ENCODE measurements at places on chromosomes 2 and 18. TPM values are rescaled to one million over a fixed set of nuclear protein-coding genes. Genes with fewer than 3 reads are reported as not detected.

DNA sequence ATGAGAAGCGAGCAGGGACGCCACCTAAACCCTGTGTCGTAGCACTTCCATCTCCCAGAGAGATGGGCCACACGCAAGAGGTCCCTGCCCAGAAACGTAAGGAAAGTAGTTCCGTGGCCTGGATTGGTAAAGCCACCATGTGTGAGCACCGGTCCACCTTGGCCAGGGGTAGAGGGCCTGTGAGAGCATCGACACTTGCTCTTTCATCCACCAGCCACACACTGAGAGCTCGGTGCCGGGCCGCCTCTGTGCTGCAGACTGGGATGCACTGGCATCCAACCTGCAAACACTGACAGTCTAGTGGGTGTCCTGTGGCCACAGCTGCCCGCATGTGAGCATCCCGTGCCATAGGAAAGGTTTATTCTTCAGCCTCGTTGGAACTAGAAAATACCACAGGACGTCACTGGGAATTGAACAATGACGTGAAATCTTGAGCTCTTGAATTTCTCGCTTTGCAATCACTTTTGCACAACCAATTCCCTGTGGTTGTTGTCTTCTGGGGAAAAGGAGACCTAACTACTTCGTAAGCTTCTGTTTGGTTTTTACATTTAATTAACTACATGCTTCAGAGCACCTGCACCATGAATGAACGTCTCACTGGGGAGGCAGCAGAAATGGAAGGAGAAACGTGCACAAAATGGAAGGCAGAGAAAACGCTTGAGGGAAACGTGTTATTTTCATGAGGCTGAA lies 212.0 kb upstream of the RAB6C start:
- no peak for ATAC-seq

- no peak for ATAC-seq
Measured at GRCh38 chr2:38265461-38265860, 111.6 kb downstream of the ATL2 start.

DNA sequence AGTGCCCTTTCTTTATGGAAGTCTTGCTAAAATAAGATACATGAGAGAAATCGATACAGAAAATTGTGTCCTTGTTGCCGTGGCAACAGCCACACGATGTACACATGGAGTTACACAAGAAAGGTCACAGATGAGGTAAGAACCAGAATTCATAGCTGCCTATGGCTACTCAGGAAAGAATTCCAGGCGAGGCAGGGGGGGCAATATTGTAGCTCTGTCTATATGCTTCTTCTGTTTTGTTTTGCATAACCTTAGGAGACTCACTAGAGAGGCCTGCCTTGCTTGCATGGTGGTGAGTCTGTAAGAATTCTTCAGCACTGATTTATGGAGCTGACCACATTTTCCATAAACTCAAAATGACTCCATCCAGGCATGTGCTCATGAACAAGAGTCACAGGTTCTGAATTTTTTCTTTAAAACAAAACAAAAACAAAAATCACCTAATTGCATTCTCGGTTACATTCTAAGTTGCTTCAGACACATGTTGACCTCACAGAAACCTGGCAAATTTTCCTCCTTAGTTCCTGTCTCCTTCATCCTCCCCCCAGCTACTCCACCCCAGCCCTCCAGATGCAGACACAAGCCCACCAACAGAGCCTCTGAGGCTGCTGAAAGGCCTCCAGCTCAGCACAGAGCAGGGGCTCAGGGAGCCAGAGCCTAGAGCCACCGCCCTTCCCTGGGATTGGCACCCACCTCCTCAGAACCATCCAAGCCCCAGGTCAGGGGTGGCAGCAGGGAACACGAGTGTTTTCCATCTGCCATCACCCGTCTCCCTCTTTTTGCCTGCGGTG lies 183.5 kb downstream of the ANTXR1 start:
- ATAC-seq: peak; percentile 49

DNA sequence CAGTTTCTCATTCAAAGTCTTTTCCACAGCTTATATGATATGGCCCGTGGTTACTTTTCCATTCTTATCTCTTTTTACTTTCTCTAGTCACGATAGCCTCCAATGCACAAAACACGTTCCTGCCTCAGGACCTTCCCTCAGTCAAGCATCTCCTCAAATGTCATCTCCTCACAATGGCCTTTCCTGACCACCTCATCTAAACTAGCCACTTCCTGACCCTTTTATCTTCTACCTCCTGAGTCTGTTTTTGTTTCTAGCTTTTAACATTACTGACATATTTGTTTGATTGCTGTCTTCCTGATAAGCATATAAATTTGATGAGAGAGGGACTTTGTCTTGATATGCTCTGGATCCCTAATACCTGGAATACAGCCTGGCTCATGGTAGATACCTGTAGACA lies 7.6 kb downstream of the PGAP1 start:
- ATAC-seq: no peak

DNA sequence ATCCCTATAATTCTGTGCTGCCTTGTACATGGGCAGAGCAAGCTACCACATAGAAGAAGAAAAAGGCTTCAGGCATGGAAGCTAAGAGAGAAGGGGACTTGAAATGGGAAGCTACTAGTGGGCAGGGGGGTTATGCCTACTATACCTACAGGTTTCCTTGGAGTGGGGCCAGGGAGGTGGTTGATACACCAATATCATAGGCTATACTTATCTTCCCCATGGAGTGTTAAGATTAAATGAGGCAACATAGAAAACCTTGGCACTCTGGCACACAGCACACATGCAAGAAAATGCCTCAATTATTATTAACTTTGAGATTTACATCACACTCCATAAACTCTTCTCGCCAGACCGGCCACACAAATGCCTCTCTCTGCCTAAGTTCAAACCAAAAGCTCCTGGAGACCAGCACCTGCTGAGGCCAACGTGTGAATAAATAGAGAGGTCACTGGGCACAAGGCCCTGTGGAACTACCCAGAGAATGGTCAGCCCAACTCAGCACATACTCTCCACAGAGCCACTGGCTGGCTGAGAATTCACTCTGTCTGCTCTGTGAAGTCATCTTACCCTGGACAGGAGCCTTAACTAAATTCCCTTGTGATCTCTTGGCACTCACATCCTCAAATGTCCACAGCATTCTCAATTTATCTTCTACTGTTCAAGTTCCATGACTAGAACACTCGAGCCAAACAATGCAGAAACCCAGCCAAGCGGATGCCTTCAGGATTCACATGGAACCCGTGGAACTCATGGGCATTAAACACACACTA lies 498.7 kb downstream of the BCL11A start:
- peak; percentile 62 for ATAC-seq

- no peak for ATAC-seq
Measured at GRCh38 chr2:210626849-210627248, 70.5 kb downstream of the CPS1 start.

DNA sequence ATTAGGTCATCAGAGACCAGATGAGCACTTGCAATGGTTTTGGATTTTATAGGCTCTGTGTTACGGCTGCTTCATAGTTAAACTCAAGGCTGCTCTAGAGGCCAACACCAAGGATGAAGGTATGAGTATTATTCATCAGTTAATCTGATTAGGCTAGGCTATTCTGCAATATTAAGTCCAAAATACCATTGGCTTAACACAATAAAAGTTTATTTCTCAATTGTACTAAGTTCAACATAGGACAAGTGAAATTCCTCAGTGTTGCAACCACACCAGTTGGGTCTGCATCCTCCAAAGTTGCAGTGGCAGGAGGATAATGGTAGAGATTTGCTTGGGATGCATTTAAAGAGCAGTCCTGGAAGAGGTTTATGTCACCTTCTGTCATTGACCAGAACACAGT lies 538.3 kb upstream of the CDH2 start:
- no peak for ATAC-seq

DNA sequence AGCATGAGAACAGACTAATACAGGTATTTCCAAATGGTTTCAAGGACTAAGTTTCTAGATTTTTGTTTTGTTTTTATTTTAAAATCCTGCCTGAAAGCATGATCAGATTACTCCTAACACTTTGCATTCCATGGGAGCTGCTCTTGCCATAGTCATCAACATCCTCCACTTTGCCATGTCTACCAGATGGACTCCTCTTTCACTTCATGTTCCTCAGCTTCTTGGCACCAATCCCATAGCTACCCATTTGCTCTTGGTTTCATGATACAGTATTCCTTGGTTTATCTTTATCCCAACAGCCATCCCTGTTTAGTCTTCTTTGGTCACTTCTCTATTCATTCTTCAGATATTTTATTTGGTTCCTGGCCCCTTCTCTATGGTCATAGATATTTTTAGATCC lies 154.2 kb upstream of the CCDC195 start:
- no peak for ATAC-seq

GRCh38 chr2:204033611-204034495 lies 97.3 kb downstream of the ICOS start:
- no peak for ATAC-seq

GRCh38 chr18:78914249-78914935 lies 65.2 kb upstream of the SALL3 start:
- ATAC-seq: no peak

GRCh38 chr2:26901326-26902183 lies 53.6 kb downstream of the DPYSL5 start:
- no peak for ATAC-seq

DNA sequence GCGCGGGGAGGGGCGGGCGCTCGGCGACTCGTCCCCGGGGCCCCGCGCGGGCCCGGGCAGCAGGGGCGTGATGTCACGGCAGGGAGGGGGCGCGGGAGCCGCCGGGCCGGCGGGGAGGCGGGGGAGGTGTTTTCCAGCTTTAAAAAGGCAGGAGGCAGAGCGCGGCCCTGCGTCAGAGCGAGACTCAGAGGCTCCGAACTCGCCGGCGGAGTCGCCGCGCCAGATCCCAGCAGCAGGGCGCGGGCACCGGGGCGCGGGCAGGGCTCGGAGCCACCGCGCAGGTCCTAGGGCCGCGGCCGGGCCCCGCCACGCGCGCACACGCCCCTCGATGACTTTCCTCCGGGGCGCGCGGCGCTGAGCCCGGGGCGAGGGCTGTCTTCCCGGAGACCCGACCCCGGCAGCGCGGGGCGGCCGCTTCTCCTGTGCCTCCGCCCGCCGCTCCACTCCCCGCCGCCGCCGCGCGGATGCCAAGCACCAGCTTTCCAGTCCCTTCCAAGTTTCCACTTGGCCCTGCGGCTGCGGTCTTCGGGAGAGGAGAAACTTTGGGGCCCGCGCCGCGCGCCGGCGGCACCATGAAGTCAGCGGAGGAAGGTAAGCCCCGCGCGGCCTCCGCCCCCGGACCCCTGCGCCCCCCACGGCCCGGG lies at the start of gene NFATC1:
Gene NFATC1 (plus strand): TSS at position 170 of the 644 bp plus-strand sequence. CDS start 295 bp downstream, at position 465.
- ATAC-seq: peak; percentile 65

- no peak for ATAC-seq
Measured at GRCh38 chr18:54444319-54444914, 86.7 kb downstream of the C18orf54 start.

DNA sequence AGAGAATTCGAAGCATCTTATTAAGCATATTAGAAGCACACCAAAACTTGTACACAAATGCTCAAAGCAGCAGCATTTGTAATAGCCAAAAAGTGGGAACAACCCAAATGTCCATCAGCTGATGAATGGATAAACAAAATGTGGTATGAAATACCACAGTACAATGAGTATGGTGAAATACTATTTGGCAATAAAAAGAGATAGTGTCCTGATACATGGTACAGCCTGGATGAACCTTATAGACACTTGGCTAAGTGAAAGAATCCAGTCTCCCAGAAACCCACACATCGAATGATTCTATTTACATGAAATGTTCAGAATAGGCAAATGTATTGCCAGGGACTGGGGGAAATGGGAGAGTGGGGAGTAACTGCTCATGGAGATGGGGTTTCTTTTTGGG lies 3.0 kb downstream of the SPATA3 start:
- no peak for ATAC-seq

DNA sequence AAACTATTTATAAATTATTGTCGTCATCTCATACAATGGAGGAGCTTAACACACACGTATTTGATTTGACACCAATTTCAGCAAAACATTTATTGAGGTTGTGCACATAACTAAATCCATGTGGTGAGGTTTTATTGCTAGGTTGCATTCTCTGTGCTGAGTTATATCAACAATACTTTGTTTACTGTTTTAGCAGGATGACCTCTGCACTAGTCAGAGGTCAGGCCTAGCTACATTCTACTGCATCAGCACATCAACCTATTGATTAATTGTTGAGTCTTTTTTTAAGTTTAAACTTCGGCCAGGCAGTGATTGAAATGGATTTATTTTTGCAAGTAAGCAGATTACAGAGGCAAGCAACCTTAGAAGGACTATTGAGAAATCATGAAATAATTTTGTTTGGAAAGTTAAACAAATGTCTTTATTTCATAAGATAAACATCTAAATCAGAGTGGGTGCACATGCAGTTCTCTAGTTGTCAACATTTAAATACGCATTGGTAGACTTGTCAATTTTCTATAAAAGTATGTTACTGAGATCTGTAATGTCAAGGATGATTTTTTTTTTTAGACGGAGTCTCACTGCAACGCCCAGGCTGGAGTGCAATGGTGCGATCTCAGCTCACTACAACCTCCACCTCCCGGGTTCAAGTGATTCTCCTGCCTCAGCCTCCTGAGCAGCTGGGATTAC lies 75.2 kb upstream of the CD28 start:
- no peak for ATAC-seq

DNA sequence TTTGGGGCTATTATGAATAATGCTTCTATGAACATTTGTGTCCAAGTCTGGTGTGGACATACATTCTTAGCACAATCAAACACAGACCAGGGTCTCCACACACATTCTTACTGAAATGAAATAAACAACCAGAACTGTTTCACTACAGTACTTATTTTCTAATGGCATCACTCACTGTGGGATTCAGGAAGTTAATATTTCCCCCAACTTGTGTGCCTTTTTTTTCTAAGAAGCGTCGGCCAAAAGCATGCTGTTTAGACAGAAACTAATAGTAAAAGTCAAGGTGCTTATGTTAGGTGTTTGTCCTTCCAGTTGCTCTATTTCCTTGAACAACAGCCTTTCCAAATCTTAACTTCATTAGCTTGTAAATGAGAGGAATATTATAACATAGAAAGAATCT lies 117.6 kb downstream of the DOCK10 start:
- ATAC-seq: no peak

The SNTG2 gene
- 6.2 TPM for total RNA-seq

The SP5 gene
- total RNA-seq: 0.13 TPM

The UGT1A7 gene
- not detected for total RNA-seq

The ACKR3 gene
- total RNA-seq: 45.4 TPM

The GNLY gene
- total RNA-seq: not detected

The MC2R gene
- total RNA-seq: not detected

The CREG2 gene
- not detected for total RNA-seq

The C2orf78 gene
- not detected for total RNA-seq

The RNF125 gene
- total RNA-seq: 5.2 TPM

The POTEE gene
- total RNA-seq: not detected

All from gastroesophageal sphincter (tissue), 4 donors.